ENCODE measurements at places on chromosomes 12 and 14.

GRCh38 chr14:22070119-22070982 is 396.7 kb upstream of the OR4E1 start:
- peak; percentile 30 for DNase-seq

DNA sequence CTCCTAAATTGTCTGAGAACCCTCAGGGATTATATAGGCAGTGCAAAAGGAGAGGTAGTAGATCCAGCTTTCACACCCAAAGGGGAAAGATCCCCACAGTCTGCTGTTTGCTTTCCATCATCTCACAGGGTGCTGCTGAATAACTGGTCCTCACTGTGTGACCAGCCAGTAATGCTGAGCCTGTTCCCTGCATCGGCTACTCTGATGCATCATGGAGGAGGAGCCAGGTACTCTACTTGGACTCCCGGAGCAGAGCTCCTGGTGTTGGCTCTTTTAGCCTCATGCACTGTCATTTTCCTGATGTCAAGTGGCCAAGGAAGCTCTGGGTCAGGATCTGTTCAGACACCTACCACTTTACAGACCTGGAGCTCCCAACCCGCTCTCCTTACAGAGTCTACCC is 127.4 kb upstream of the ATF1 start:
- no peak for DNase-seq

DNA sequence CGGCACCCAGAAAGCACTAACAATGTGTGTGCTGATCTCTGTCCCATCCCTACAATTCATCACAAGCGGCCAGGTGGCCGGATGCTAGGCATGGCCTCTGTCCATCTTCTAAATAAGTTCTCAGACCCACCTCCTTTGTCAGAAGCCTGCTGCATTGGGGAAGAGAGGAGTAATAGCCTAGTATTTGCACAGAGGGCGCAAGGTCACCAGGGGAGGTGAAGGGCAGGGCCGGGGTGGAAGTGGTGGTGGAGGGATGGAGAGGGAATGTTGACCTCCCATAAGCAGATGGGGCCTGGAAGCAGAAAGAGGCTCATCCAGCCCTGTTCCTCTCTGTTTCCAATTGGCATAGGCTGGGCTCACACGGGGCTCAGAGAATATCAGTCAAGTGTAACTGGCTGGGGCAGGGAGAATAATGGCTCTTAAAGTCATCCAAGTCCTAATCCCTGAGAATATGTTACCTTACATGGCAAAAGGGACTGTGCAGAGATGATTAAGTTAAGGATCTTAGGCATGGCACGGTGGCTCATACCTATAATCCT is 6.9 kb downstream of the RILPL1 start:
- no peak for DNase-seq

- no peak for DNase-seq
Observed at GRCh38 chr14:38253676-38254075, 2.2 kb downstream of the CLEC14A start.

DNA sequence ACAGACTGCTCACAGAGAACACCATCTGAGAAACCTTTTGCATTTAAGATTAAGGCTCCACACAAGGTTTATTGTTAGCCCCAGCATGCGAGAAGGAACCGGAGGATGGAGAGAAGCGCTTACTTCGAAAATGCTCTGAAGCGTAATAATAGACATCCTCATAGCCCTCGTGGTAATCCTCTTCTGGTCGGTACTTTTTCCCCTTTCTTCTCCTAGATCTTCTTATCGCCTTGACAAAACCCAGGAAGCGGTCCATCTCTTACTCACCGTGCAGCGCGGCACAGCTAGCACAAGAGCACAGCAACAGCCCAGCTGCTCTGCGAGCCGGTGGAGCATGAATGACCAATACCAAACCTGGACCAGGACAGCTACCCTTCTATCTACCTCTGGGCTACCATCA is 125.1 kb upstream of the GRIP1 start:
- DNase-seq: no peak

- peak; percentile 40 for DNase-seq
Observed at GRCh38 chr12:56157201-56158028, 744 bp upstream of the MYL6 start.

DNA sequence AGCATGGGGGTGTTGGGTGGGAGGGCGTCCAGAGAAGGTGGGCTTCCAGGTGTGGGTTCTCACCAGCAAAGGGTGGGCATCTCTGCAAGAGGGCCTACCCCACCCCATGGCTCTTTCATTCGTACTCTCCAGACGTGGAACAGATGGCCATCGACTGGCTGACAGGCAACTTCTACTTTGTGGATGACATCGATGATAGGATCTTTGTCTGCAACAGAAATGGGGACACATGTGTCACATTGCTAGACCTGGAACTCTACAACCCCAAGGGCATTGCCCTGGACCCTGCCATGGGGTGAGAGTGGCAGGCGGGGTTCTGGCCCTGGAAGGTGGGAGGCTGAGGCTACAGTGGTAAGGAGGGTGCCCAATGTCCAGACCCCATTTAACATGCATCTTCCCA is 6.7 kb upstream of the LRP1-AS start:
- DNase-seq: no peak

DNA sequence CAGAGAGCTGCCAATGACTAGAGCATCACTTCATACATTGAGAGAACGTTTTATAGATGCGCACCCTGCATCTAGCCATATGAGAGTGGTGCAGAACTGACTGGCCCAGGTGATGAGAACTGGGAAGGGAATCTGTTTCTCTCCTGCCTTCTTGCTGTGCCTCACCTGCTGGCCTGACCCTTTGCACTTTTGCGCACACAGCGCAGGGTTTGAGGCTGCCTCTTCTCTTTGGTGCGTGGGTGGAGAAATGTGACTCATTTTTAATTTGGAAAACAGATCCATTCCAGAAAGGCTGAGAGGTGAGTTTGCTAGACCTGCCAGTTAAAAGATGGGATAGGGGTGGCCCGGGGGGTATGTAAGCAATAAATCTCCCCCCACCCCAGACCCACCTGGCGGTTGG is 453 bp upstream of the ESRRB start:
- no peak for DNase-seq

GRCh38 chr14:39731912-39732311 is 299.7 kb upstream of the FBXO33 start:
- no peak for DNase-seq

DNA sequence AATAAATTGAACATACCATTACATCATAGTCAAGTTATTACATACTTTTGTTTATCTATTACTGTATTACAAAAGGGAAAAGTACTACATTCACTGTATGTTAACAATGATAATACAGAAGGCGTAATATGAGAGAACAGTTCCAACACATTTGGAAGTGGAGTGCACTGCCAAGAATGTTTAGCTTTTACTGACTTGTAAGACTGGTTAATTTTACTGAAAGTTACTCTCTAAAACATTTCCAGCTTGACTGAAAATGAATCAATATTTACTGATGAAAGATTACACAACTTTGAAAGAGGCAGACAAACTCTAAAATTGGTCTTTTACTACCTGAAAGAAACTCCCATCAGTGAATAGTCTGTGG is 728.5 kb downstream of the FSCB start:
- no peak for DNase-seq

DNA sequence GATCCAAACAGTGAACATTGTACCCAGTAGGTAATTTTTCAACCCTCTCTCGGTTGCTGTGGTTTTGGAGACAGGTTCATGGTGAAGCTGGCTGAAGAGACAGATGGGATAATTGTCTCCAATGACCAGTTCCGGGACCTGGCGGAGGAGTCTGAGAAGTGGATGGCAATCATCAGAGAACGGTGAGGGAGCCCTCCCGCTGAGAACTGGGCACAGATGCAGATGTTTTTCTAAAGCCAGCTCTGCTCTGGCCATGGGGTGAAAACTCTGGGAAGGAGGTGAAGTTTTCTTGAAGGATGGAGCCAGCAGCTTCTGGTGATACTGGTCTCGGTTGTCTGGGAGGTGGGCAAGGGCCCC is 6.2 kb downstream of the KHNYN start:
- no peak for DNase-seq

DNA sequence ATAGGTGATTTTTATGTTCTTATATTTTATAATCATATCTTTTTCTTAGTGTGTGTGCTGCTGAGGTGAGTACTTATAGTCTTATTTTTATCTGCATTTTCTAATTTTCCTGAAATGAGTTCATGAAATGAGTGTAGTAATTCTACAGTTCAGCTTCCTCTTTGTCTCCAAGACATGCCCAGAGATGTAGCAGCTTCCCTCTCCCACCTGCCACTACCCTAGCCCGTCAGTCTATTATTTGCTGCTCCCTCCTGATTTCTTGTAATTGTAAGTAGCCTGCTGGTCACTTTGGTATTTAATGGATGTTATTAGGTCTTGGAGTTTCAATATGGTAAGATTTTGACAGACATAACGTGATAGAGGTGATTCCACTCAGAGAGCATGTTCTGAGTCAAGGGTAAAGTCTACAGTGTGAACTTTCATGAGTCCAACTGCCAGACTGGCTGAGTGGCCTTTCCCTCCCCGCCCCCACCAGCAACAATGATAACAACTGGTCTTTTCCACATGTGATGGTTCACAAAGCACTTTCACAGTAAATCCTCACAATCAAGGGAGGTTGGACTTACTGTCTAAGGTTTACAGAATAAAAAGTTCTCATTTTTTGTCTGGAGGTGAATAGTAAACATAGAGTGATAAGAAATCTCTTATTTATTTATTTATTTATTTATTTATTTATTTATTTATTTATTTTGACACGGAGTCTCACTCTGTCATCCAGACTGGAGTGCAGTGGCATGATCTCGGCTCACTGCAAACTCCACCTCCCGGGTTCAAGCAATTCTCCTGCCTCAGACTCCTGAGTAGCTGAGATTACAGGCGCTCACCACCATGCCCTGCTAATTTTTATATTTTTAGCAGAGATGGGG is 4.2 kb upstream of the RIPK3 start:
- DNase-seq: no peak

DNA sequence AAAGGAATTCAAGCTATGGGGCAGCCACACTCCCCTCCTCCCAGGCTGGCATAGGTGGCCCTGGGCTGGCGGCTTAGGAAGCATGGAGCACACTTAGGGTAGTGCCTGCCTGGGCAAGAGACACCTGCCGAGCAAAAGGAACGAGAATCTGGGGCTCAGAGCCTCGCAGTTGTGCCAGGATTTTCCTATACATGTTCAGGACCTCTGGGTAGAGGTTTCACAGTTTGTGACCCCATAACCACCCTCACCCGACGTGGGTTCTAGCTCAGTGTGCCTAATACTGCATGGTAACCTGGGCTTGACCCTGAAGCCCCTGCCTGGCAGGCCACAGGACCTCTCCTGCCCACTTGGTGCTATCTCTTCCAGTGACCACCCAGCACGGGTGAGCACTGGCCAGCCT is 99.5 kb downstream of the FBXL14 start:
- no peak for DNase-seq

DNA sequence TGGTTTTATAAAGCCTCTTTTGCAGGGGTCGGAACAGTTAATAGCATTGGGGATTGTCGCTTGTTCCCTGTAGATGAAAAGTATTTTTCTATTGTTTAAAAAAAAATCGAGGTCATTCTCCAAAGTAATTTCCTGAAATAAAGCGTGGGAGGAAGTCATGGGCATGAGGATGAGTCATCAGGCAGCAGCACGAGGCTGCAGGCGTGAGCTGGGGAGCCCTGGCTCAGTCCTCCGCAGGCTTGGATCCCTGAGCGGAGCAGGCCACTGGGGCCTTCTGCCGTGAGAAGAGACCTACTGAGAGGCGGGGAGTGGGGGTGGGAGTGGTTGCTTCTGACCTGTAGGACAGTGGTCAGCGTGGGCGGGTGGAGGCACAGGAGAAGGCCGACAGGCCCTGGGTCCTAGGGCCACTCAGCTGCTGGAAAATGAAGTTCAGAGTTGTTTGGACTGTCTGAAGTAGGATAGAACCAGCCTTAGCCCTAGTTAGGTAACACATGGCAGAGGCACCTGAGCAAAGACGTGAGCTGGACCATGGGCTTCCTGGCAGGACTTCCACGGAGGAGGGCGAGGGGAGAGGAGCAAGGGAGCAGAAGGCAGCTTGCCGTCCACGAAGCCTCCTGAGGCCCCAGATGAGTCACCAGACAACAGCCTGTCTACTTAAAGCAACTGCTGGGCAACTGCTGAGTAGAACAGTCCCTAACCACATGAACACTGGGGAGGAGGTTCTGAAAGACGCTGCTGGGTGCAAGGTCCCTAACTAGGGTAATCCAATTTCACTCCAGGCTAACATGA is 21.1 kb upstream of the LGALS3 start:
- no peak for DNase-seq

GRCh38 chr12:80325167-80325959 is 118.7 kb upstream of the PTPRQ start:
- DNase-seq: no peak

DNA sequence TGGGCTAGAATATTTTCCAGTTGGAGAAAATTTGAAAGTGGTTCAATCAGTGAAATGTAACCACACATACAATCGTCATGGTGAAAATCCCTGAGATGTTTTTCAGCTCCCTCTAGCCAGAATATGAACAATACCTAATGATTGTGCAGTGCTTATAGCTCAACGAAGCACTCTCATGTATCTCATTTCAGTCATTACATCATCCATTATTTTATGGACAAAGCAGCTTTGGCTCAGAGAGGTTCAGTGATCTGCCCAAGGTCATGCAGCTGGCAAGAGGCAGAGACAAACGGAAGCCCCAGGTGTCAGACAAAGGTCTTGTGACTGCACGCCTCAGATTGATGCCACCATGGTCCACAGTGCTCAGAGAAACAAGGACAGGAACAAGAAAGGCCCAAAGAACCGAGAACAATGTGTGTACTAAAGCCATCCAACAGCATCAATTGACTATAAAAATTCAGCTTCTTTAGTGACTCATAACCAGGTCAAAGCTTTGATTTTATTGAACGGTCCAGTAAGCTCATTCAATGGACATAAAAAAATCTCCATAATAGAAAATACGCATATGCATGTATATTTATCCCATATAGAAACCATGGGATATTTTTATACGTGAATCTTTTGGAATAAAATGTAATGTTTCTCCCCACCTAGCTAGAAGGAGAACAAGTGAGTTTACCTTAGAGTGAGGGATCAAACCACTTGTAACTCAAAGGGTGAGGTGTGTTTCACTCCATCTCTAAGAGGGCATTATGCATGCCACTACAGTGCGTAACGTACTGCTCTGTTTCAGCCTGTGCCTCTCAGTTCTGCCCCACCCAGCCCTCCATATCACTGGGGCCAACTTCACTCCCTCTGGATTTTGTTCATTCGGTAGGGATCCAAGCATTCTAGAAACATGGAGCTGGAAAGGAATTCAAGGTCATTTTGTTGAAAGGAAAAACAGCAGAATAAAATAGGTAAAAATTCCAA is 141.8 kb downstream of the GRIN2B start:
- DNase-seq: no peak

- DNase-seq: no peak
Observed at GRCh38 chr14:93861836-93862235, 65.3 kb upstream of the FAM181A start.

DNA sequence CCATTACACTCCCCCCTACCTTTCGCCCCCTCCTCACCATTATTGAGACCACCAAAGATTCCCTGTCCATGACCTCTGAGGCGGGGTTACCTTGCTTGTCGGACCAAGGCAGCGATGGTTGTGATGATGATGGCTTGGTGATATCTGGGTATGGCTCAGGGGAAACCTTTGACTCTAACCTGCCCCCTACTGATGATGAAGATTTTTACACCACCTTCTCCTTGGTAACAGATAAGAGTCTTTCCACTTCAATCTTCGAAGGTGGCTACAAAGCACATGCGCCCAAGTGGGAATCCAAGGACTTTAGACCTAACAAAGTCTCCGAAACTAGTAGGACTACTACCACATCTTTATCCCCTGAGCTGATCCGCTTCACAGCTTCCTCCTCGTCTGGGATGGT is 350.2 kb downstream of the DIO2 start:
- DNase-seq: no peak

- no peak for DNase-seq
Observed at GRCh38 chr14:55103971-55104954, 24.8 kb upstream of the LGALS3 start.

- DNase-seq: no peak
Observed at GRCh38 chr12:54412786-54413185, 6.3 kb downstream of the ITGA5 start.
